ENCODE measurements at places on chromosomes 6 and 20.
A peak's percentile ranks its signal among the peaks of the same experiment; 100 is the strongest.

- no peak for DNase-seq
These were observed 255.1 kb upstream of the NOX3 start for GRCh38 chr6:155710704-155711103.

DNA sequence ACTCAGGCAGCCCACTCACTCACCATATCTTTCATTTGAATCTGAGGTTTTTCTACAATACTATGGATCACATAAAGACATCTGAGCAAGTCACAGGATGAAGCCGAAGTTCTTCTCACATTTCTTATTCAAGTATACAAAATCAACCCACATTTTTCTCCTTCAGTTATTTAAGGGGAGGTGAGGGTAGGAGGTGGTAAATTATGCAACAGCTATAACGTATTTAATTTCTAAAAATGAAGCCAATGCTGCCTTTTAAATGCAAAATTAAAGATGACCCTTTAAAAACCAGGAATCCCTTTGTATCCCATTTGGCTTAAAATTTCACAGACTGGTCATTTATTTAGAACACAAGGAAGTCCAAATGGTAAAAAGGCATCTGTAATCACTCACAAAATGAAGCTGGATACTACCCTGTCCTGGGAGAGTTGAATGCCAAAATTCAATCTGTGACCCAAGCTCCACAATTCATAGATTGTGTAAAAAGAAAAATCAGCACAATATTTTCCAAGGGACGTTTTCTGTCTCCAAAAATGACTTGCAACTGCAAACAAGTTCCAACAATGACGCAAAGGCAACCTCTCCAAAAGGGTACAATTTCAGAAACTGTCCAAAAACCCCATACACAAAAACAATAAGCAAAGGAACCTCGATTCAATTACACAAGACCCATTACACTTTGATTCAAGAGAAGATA lies 48.8 kb downstream of the EPB41L2 start:
- DNase-seq: no peak

GRCh38 chr6:13794184-13794583 lies 20.2 kb downstream of the MCUR1 start:
- DNase-seq: no peak

GRCh38 chr6:136463743-136464142 lies 86.5 kb downstream of the MAP7 start:
- DNase-seq: no peak

GRCh38 chr6:132023490-132023889 lies 72.3 kb upstream of the CCN2 start:
- peak; percentile 3 for DNase-seq

- no peak for DNase-seq
These were observed 33.5 kb downstream of the ERMARD start for GRCh38 chr6:169784821-169785340.

DNA sequence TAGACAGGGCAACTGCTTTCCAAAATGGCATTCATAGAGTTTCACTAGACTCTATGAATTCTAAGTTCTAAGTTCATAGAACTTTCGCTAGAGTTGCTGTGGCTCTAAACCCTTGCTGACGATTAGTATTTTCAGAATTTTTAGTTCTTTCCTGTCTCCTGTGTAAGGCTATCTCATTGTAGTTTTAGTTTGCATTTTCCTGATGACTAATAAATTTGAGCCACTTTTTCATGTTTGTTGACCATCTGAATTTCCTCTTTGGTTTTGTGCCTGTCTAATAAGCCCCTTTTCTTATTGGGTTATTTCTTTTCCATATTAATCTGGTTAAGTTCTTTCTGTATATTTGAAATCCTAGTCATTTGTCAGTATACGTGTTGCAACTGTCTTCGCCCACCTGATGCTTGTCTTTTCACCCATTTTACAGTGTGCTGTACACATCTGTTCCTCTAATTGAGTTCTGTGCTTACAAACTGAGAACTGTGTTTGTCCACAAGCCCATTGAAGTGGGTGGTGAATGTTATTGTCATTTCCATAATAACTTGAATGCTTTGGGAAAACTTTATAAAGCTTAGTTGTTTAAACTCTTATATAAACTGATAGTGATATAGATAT lies 177.7 kb upstream of the CDYL start:
- DNase-seq: no peak

GRCh38 chr6:130560231-130560630 lies 194.4 kb downstream of the TMEM200A start:
- no peak for DNase-seq

DNA sequence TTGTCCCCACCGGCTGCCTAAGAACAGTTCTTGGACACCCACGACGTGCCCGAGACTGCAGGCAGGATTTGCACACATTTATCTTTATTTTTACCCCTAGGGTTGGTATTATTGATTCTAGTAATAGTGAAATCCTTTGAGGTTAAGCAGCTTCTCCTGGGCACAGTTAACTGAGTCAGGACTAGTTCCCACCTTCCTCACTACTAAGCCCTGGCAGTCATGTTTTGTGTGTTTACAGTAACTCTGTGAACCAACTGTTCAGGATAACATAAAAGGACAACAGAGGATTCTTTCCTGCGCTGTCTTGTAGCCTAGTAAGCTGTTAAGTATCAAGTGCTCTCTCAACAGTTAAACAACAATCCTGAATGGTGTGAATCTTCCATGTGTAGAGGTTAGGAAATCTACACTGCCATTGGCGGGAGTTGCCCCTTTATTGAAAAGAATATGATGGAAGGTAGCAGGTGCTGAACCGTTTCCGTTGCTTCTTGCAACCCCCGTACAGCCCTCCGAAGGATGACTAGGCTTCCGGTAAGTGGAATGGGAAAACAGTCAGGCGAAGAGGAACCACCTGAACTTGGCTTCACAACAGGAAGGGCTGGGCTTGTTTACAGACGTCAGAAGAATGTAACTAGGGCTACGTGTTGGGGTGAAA lies 979 bp upstream of the SOD2 start:
- DNase-seq: peak; percentile 14

DNA sequence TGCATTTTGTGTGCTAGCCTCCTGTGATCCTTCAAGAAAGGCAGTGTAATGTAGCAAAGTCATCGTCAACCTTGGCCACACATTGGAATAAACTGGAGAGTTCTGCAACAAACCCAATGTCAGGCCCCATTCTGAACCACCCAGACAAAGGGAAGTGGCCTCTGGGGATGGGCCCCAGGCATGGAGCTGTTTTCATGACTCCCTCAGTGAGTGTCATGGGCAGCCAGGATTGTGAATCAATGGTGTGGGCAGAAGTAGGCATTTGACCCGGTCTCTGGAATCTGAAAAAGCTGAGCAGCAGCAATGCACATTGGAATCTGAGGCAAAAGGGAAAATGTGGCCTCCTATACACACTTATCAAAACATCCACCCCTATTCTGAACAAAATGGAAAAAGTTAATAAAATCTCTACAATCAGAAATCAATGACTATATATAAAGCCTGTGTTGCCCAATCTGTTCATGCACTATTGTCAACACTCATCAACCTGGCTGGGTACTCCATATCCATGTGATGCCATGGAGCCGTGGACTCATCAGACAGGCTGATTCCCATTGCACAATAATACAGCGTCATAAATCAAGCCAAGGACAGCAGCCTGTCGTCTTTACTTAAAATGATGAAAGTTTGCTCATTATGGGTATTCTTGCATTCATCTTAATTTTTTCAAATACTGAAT lies 134.9 kb upstream of the STMND1 start:
- DNase-seq: no peak

DNA sequence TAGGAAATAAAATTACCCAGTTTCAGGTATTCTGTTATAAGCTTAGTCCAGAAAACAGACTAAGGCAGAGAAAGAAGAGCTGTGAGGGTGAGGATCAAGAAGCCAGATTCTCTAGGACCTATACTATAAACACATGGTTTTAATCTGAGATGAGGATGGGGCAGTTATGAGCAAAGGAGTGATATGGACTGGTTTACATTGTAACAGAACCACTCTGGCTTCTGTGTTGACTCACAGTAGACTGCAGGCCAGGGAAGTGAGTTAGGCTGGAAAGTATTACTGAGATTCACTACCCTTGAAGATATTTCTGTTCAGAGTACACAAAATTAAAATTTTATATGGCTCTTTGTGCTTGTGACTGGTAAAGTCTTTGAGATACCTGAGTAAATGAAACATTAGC lies 3.2 kb upstream of the RWDD1 start:
- no peak for DNase-seq

DNA sequence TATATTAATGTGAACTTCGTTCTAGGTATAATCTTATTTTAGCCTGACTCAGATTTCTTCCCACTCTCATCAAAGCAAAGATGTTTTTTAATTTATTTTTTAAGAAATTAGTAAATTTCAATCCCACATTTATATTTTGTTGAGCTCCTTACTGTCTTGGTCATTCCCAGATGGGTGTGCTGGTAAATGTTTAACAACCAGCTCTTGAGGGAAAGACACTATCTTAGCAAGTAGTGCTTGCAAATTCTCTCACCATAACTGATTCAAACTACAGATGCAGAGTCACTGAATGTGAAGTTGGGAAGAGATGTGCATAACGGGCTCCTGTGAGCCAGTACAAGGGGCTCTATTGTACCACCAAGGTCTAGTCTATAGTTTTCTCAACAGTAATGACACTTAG lies 29.8 kb upstream of the BTN3A2 start:
- no peak for DNase-seq

DNA sequence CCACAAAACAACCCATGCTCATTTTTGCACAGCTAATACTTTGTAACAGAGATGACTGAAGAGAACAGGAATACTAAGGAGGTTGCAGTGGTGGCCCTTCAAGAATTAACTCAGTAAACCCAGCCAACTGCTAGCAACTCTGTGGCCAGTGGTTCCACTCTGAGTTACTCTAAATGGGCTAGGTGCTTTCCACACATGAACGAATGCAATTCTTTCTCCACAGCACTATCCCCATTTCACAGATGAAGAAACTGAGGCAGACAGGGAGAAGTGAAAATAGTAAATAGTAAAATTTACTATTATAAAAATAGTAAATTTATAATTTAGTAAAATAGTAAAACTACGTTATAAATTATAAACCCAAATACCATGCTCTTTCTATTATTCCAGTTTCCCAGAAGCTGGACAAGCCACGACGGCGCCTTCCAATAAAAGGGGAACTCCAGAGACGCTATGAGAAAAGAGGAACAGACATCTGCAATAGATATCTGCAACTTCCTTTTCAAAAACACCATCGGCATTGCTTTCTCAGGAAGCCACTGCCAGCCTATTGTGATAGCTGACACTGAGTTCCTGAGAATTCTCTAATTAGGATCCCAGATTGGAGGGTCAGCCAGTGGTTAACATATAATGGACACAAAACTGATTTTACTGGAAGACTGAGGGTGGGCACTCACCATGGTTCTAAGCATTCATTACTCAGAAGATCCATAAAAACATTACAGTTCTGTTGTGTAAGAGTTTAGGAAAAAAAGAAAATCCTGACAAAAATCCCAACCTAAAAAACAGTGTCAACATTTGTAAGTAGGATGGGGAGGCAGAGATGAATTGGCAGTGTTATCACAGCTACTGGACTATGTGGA lies 16.2 kb downstream of the FKBP1A start:
- no peak for DNase-seq

DNA sequence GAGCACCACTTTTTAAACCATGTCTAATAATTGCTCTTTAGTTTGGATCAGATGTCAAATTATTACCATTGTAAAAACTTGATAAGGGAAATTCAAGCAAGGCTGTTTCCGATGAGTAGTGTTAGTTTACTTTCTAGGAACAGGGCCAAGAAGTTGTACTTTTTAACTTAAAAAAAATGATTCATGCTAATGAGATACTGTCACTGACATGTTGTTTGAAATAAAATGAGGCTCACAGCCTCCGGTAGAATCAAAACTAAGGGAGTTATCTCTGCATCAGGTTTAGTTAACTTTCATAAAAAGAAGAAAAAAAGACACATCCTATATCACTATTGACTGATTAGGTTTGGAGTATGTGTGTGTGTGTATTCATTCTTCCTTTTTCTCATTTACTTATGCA lies 55.2 kb upstream of the SUPT3H start:
- peak; percentile 43 for DNase-seq

DNA sequence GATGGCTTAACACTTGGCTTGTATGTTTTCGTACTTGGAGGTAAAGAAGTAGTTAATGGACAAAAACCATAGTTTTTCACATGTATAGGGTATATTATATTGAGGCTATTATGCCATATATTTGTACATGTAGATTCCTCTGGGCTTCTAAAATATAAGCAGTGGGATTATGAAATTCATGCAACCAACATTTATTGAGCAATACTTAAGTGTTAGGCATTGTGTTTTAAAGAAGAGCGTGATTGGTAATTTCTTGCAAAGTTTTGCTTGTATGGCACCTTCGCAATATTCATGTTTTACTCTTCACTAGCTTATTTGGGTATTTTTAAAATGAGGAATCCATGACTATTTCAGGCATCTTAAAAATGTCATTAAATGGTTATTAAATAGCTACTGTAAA lies 2.5 kb downstream of the TULP4 start:
- DNase-seq: no peak

DNA sequence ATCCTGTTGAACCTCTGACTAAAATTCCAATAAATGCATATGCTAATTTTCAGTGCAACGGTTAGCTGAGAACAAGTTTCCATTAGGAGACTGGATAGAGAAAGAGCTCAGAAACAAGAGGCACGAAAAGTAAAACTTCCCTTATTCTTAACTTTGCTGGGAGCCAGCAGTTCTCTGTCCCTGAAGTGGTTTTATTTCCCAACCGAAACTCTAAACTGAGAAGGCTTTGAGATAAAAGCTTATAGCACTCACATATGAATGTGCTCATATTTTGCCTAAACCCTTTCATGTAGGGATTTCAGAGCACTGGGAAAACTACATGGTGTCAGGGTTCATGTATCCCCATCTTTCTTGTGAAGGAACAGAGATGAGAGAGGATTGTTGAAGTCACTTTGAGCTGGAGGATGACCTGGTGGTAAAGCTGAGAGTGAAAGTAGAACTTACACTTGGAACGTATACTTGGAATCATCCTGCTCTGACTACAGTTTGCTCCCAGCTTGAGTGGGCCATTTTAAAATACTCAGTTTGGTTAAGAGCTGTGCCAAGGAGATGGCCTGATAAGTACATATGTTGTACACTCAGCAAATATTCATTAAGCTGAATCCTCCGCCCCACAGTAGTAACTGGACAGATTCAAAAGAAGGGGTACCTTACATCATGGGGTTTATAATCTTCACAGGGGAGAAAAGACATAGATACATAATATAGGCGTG lies 324.2 kb upstream of the CNR1 start:
- no peak for DNase-seq

GRCh38 chr6:107823047-107823557 lies 1.0 kb downstream of the SCML4 start:
- no peak for DNase-seq

Measured in RKO (cell line).